ENCODE measurements at places on chromosomes 3 and 15. TPM values are rescaled to one million over a fixed set of nuclear protein-coding genes. Genes with fewer than 3 reads are reported as not detected.

Gene GASK1A
- total RNA-seq: 1.0 TPM

Gene SERPINI1
- 6.5 TPM for total RNA-seq

Gene NUTM1
- total RNA-seq: 0.07 TPM

Gene LIPC
- not detected for total RNA-seq

Gene IGSF10
- 0.02 TPM for total RNA-seq

Gene LHFPL4
- total RNA-seq: not detected

DNA sequence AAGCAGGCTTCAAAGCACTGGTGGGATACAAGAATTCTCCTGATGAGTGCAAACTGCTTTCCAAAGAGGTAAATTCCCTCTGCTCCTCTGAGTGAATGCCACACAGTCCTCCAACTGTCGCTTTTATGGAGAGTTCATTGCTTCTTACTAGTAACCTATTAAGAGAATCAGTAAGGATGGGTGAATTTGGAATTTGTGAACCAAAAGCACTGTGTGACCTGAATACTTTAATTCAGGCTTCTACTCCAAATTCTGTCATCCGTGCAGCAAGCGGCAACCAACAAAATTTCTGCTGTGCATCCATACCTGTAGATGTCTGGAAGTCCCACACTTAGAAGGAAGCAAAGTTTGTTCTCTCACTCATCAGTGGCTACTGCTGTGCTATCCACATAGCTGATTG is 66.7 kb upstream of the SNRK start:
- DNase-seq: no peak

GRCh38 chr15:36371509-36371908 is 207.9 kb upstream of the CDIN1 start:
- DNase-seq: peak; percentile 18

DNA sequence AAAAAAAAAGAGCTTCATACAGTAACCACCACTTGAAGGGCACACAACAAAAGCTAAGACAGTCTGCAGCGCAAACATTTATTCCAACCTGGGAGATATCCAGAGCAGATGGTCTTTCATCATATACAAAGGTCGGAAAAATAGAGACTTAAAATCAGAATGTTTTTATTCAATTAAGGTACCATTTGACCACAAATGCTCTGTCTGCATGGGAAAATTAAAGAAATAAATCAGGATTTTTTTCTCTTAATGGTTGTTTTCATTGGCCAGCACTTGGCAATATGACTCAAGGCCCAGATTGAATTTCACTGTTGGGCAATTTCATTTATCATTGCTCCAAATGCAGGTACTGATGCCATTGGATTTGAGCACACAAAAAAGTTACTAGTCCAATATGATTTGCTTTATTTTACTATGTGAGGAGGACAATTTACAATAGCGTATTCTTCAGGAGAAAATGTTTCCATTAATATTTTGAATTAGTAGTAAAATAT is 145.9 kb upstream of the AGTR1 start:
- no peak for DNase-seq

DNA sequence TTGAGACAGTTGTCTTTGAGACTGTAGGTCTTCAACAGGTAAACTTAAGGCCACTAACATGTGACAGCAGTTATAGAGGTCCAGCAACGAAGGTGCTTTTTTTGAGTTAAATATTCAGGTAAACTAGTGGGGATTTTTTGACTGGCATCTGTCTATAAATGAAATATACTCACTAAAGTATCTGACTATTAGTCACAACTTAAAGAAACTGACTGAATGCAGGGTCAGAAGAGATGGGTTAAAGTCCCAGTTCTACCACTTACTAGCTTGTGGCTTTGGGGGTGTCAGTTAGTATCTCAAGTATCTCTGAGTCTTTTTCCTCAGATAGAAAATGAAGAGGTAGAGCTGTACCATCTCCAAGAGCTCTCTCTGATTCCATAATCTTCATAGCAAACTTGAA is 18.0 kb downstream of the MIX23 start:
- DNase-seq: no peak

Data from HCT116 (cell line).